Activated CD4-positive, alpha-beta T cell treated with anti-CD3 and anti-CD28 coated beads, Interleukin-2, amount 10 ng/mL, durations not matched to agents 24 days and 14 days (primary cell): ENCODE measurements at places on chromosomes 13 and 19. TPM values are rescaled to one million over a fixed set of nuclear protein-coding genes. Genes with fewer than 3 reads are reported as not detected.

Gene ZNF28
- total RNA-seq, result 18.0 TPM in 2 replicates

Gene ZIC2
- total RNA-seq, result 0.07 TPM in 1 of 2 replicates, not detected in the other

Gene CARD8
- 125 and 127 TPM in 2 replicates for total RNA-seq

GRCh38 chr19:49643466-49643865 is 1.5 kb downstream of the SCAF1 start:
- H3K27me3 ChIP-seq, result no peaks in the 10 kb centered on the region

DNA sequence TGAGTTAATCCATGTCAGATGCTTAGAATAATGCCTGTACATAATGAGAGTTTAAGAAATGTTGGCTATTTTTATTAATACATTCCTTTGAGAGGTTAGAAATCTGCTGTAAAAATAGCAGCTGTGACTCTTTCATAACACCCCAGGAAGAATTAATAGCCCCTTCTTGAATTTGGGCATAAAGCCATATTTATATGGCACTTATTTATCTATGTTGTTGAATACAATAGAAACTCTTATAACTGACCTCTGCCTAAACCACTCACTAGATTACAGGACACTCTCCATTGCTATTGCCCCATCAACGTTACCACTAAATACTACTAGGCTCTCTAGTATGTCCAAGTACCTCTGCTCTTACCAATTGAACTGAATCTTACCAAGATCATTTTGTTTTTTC is 16.3 kb downstream of the NEK5 start:
- H3K4me3 ChIP-seq, result no peak overlapping the region
- no peak overlapping the region for H3K27ac ChIP-seq
- peaks cover 31% of the 10 kb centered on the region for H3K27me3 ChIP-seq
- no peak for DNase-seq
